ENCODE measurements at places on chromosomes 1 and 21.
A peak's percentile ranks its signal among the peaks of the same experiment; 100 is the strongest.

GRCh38 chr1:233614173-233614742 is 352 bp downstream of the KCNK1 start:
- DNase-seq: peak; percentile 49

GRCh38 chr1:59743324-59744091 is 71.2 kb upstream of the HOOK1 start:
- DNase-seq: no peak

DNA sequence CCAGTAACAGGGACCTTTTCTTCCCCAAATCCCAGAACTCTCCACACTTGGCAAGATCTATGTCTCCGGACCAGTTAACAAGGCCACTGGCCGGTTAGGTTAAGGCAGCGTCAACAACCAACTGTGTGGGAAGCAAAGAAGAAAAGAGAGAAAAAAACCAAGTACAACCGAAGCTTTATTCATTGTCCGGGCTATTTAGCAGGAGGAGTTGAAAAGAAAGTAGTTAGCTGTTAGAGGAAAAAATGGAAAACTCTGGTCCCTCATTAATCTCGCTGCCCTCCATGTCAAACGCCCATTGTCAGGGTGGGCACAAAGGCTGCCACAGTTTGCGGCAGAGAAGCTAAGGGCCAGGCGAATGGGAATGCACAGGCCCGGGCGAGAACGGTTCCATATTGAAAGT is 49.3 kb upstream of the GRIK3 start:
- no peak for DNase-seq

DNA sequence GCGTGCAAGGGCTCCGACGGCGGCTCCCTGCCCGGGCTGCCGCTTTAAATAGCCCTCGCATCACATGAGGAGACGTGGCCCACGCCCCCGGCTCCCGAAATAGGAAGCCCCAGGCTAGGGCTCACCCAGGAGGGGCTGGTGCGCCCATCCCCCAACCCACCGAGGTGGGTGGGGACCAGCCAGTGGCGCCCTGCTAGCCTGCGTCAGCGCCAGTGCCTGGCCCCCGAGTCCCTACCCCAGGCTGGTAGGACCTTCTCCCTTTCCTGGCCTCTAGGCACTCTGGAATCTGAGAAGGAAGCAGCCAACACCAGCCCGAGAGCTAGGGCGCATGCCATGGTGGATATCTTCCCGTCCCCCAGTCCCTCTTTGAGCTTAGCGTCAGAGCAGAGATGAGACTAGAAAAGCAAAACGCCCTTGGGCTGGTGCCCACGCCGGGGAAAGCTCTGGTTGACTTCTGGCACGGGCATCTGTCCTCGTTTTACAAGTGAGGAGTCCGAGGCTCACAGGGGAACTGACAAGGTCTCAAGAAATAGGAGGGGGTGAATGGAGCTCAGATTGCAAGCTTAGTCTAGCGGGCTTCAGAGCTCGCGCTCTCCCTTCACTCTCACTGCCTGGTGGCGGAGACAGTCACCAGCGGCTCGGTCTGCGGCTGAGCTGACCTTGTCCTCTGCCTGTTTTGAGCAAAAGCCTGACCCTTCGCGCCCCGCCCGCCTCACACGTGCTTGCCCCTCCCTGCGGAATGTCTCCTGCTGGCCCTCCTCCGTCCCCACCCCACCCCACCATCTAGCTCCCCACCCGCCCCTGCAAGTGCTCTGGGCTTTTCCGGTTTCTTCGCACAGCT is at the start of gene FABP3:
FABP3 (minus strand) TSS at position 21 of the 841 bp plus-strand sequence. CDS start 62 bp downstream, outside the sequence.
- DNase-seq: peak; percentile 64

DNA sequence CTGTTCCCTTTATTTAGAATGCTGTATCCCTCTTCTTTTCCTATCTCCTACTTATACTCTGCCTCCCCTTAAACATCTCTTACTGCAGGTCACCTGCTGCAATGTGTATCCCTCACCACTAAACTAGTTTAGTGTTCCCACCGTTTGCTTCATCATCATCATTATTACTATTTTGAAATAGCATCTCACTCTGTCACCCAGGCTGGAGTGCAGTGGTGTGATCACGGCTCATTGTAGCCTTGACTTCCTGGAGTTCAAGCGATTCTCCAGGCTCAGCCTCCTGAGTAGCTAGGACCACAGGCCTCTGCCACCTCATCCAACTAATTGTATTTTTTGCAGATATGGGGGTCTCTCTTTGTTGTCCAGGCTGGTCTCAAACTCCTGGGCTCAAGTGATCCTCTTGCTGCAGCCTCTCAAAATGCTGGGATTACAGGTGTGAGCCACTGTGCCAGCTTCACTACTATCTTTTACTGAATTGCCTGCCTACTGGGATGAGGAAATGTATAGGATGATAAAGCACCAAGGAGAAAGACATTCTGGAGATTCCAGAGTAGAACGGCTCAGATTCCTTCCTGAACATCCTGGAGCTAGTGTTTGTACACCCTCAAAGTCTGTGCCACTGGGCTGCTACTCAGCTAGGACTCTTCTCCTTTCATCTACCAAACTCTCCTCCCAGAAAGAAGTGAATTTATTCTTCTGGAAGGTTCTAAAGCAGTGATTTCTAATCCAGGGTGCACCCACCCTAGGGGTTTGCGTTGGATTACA is 8.6 kb upstream of the IFNAR1 start:
- no peak for DNase-seq

GRCh38 chr1:190147616-190148015 is 330.0 kb downstream of the BRINP3 start:
- no peak for DNase-seq

GRCh38 chr1:211580303-211580687 is 1.3 kb upstream of the SLC30A1 start:
- DNase-seq: no peak

GRCh38 chr1:41673378-41673777 is 188.9 kb upstream of the EDN2 start:
- peak; percentile 70 for DNase-seq

DNA sequence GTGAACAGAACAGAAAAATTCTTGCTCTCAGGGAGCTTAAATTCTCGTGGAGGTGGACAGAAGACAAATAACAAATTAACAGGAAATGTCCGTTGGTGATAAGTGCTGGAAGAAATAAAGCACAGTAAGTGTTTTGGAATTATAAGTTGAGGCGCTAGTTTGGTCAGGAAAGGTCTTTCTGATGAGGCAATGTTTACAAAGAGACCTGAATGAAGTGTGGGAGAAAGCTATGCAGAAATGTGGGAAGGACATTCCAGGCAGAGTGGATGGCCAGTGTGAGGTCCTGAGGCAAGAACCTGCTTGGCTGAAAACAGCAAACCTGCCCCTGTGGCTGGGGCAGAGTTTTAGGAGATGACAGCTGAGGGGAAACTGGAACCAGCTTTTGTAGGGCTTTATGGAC is 23.3 kb downstream of the NGF start:
- DNase-seq: peak; percentile 52

DNA sequence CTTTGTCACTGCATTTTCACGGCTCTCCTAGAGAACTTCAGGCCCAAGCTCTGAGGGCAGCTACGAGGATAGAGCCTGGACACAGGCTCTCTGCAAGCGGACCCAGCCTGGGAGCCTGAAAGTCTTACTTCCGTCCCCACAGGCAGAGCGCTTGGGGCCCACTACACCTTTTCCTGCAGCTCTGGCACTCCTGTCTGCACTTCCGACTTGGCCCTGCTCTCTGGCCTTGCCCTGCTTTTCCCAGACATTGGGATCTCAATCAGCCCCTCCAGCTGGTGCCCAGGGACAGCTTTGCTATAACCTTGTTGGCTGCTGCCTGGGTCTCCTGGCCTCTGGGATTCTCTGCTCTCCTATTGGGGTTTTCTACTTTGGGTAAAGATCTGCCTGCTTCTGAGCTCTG is 27.6 kb downstream of the WNT4 start:
- DNase-seq: no peak

GRCh38 chr1:171550050-171550449 is 64.7 kb downstream of the PRRC2C start:
- no peak for DNase-seq

GRCh38 chr1:15959424-15959823 is 16.5 kb downstream of the ZBTB17 start:
- DNase-seq: no peak

DNA sequence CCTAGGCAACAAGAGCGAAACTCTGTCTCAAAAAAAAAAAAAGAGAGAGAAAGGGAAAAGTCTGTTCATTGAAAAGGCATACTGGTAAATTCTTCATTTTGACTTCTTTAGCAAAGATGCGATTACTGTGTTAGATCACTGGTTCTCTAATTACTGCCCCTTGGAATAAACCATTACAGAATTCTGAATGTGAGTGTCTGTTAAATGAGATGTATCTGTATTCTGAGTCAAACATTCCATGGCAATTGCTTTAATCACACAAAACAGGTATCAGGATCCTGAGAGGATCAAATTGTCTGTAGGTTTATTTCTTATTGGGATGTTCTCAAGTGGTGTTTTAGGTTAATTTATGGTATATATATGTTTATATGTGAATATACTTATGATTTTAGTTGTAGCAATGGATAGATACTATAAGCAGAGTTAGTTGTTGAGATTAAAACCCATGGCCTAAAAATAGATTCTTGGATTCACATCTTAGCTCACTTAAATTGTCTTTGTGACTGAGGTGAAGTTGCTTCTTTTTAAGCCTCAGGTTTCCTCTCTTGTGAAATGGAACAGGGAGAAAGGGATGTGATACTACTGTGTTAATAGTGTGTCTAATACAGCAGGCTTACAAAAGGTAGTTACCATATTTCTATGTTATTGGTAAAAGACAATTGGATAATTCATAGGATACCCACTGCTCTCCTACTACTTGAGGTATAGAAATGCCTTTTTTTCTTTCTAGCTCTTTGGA is 16.2 kb downstream of the SRRM1 start:
- no peak for DNase-seq

GRCh38 chr1:114828251-114828650 is 26.4 kb upstream of the SYCP1 start:
- DNase-seq: peak; percentile 29

DNA sequence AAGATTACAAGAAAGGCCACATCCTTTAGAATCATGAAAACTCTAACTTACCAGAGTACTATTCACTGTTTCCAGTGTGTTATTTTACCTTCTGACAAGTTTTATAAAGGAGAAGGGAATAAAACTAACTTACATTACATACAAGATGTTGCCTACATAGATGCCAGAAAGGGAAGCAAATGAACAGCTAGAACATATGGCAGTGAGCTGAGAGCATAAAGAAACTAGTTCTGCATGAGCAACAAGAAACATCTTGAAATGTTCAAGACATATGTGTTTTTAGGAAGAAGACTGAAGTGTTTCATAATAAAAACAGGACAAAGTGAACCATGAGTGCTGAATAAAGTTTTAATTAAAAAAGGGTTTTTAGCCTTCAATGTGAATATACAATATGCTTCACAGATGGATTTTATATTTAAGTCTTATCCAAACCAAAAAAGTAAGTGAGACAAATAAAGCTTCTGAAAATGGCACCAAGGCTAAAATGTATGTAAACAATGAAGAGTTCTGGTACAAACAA is 39.4 kb downstream of the SLC5A9 start:
- no peak for DNase-seq

DNA sequence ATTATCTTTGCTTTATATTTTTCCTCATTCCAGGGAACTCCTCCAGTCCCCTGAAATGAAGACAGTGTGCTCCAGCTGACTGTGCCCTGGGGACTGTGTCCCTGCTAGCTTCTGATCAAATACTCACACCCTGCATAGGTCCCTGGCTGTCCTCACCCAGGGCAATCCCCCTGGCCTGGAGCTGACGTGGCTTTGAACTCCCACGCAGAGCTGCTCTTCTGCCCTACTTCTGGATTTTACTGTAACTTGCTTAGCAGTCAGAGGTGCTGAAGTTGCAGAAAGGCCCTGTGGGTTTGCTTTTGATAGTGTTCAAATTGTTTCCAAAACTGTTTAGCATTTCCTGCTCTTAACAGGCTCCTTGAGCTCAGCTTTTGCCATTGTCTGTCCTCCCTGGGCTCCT is 186.5 kb downstream of the FASLG start:
- peak; percentile 55 for DNase-seq

DNA sequence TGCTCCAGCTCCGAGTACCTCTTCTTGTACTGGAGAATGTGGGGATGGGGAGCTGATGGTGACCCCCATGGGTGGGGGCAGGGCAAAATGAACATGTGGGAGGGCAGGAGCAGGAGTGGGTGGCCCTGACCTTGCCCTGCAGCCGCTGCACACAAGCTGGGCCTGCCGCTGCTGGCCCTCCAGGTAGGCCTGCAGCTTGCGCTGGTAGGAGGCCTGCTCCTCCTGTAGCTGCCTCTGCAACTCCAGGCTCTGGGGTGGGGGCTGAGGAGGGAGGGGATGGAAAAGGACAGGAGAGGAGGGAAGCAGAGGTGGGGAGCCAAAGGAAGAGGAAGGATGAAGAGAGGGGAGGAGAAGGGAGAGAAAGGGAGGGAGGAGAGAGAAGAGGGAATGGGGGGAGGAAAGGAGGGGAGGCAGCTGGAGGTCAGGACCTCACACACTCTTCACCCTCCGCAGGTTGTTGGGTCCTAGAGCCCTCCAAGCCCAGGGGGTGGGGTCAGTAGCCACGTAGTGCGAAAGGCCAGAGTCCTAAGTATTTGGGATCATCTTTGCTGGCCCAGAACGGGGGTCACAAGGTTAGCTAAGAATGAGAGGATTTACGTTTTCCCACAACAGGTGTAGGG is 22.9 kb downstream of the RNU1-1 start:
- DNase-seq: no peak

GRCh38 chr1:27523337-27524020 is 33.5 kb upstream of the WASF2 start:
- no peak for DNase-seq

DNA sequence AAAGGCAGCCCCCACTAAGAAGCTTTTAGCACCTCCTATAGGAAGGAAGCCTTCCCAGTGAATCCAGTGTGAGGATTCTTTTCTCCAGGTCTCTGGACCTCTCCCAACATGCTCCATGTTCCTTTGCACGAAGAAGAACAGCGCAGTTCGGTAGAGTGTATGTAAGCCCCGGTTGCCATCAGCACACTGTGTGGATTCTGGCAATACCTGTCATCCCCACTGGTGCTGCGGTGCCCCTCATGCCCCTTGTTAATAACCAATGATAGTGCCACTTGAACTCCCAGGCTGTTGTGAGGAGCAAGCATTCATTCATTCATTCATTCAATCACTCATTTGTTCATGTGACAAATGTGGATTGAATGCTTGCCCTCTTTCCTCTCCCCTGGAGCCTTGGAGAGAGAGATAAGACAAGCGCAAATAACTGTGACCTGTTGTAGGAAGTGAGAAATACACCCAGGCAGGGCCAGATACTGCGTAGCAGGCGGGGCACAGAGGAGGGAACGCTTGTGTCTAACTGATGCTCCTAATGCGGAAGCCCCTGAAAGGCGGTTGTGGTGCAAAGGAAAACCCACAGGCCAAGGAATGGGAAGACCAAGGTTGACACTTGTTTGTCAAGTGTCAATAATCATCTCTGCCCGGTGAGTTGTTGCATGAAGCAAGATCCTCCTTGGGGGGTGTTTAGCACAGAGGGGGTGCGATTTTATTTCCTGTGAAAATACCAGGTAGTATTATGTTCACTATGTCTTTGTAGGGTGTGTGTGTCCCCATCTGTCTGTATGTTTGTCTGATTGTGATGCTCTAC is 9.8 kb downstream of the LGR6 start:
- DNase-seq: no peak

GRCh38 chr1:23558140-23558871 is 995 bp downstream of the ID3 start:
- DNase-seq: no peak

- DNase-seq: peak; percentile 35
These were observed 5.1 kb upstream of the SSR2 start for GRCh38 chr1:156025876-156026275.
